Stimulated activated memory B cell treated with anti-CD40 and anti-IgM and Interleukin-4, amounts not matched to agents 10 μg/mL and 1 μg/mL and 100 μg/mL, for 72 hours (primary cell): ENCODE measurements at places on chromosomes 2 and 18.

GRCh38 chr18:74980669-74981068 lies 228.3 kb downstream of the PTGR3 start:
- no peak overlapping the region for H3K27ac ChIP-seq
- no peak overlapping the region for H3K4me3 ChIP-seq
- no peak for ATAC-seq
- H3K27me3 ChIP-seq: no peaks in the 10 kb centered on the region
- H3K36me3 ChIP-seq: peaks cover 36% of the 10 kb centered on the region
- no peaks in the 10 kb centered on the region for H3K4me1 ChIP-seq

DNA sequence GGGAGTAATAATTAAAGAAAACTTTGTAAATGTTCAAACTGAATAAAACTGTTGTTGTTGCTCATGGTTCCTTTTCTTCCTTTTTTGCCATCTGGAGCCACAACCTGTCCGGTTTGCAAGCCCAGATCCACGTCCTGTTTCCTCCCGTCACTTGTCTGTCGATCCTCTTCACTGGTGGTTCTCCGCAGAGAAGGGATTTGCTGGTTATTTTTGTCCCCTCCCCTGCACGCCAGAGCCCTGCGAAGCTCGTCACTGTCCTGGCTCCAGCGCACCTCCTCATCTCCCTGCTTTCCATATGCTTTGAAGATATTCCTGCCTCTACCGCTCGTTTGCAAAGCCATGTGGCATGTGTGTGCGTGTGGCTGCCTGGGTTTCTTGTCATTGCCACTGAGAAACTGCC lies 461.4 kb downstream of the RNF144A start:
- H3K27me3 ChIP-seq: peaks cover 24% of the 10 kb centered on the region
- H3K27ac ChIP-seq: no peak overlapping the region
- no peaks in the 10 kb centered on the region for H3K4me1 ChIP-seq
- H3K4me3 ChIP-seq: no peak overlapping the region
- H3K36me3 ChIP-seq: no peaks in the 10 kb centered on the region
- ATAC-seq: no peak

DNA sequence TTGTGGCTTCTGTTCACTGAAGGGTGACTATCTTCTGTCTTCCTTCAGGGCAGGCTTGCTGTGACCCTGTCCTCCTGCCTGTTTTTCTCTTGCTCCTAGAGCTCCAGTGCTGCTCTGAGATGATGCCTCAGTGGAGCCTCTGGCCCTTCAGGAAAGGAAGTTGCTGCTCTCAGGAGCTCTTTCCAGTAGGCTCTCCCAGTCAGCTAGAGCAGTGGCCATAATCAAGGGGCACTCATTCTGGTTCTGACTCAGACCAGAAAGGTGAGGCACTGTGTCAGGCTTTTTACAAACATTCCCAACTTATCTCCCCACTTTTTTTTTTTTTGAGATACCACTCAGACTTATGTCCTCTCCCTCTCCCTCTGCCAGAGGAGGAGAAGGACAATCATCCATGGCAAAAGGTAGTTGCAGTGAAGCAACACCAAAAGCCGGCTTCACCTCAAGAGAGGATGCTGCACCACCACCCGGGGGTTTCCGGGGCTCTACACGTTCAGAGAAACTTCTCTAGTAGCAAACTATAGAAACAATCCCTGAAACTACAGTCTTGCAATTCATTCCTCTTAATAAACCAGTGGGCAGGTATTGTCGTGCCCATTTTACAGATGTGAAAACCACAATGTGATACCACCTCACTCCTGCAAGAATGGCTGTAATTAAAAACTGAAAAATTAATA lies 115.4 kb downstream of the ACTR3 start:
- H3K4me3 ChIP-seq: no peak overlapping the region
- no peak for ATAC-seq

GRCh38 chr2:46135228-46135855 lies 161.9 kb upstream of the EPAS1 start:
- H3K4me1 ChIP-seq: no peaks in the 10 kb centered on the region
- no peak overlapping the region for H3K27ac ChIP-seq
- H3K36me3 ChIP-seq: peaks cover 25% of the 10 kb centered on the region
- no peaks in the 10 kb centered on the region for H3K27me3 ChIP-seq

DNA sequence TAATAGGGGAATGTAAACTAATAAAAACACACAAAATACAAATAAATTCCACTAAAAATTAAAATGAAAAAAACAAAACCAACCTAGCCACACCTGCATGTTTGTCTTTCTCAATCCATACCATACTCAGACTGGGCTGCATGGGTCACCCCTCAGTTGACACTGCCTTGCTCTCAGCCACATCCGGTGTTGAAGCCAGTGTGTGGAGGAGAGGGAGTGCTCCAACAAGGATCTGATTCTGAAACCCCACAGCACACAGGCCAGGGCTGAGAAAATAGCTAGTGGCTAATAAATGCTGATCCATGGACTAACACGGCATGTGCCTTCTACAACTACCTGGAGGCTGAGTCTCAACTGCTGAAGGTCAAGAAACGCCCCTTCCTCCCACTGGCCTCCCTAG lies 13.7 kb downstream of the RND3 start:
- H3K4me1 ChIP-seq: no peaks in the 10 kb centered on the region
- H3K27me3 ChIP-seq: no peaks in the 10 kb centered on the region
- no peaks in the 10 kb centered on the region for H3K36me3 ChIP-seq
- ATAC-seq: no peak
- H3K4me3 ChIP-seq: no peak overlapping the region

DNA sequence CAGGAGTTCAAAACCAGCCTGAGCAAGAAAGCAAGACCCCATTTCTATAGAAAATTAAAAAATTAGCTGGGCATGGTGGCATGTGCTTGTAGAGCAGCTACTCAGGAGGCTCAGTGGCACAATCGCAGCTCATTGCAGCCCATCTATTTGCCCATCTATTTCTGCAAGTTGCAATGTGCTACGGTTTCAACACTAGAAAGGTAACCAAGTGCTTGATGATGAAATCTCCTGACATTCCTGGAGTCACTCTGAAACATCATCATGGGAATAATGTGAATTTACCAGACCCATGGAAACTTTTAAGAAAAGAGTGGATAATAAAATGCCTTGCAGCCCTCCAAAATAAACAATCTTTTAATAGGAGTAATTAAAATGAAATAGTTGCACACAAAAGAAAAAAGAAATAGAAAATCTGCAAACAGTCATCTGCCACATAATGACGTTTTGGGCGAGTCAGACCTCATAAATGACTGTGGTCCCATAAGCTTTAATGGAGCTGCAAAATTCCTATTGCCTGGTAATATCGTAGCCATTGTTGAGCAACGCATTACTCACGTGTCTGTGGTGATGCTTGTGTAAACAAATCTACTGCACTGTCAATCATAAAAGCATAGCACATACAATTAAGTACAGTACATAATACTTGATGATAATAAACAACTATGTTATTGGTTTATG lies 46.6 kb upstream of the AMMECR1L start:
- no peak overlapping the region for H3K27ac ChIP-seq
- no peaks in the 10 kb centered on the region for H3K27me3 ChIP-seq
- H3K4me3 ChIP-seq: no peak overlapping the region
- no peak for ATAC-seq
- H3K4me1 ChIP-seq: peaks cover 7% of the 10 kb centered on the region
